ENCODE measurements at places on chromosomes 7 and 10. TPM values are rescaled to one million over a fixed set of nuclear protein-coding genes. Genes with fewer than 3 reads are reported as not detected.

Gene FAM237B
- not detected for total RNA-seq

Gene SLC16A12
- not detected for total RNA-seq

Gene PTER
- total RNA-seq, result 27.0 TPM

Gene DNAJC12
- 31.8 TPM for total RNA-seq

Gene NYAP1
- 0.13 TPM for total RNA-seq

Gene MYH16
- not detected for total RNA-seq
